ENCODE measurements at places on chromosomes 11 and 22. TPM values are rescaled to one million over a fixed set of nuclear protein-coding genes. Genes with fewer than 3 reads are reported as not detected.

Gene FDX1
- total RNA-seq, result 8.0 TPM

Gene OR8D1
- not detected for total RNA-seq

Gene TEX12
- not detected for total RNA-seq

Gene TMPRSS5
- total RNA-seq, result 0.28 TPM

Gene POU2AF1
- total RNA-seq, result 0.08 TPM

Gene FGF3
- total RNA-seq, result not detected

Gene OSBP2
- 2.8 TPM for total RNA-seq

Gene HTR3A
- 2.4 TPM for total RNA-seq

Gene MGAT3
- 4.2 TPM for total RNA-seq

Gene CDC42BPG
- 10.1 TPM for total RNA-seq

Gene RASD2
- total RNA-seq, result 0.47 TPM

Gene NCR3LG1
- total RNA-seq, result 0.93 TPM

Gene HOATZ
- not detected for total RNA-seq

Gene TUBA8
- total RNA-seq, result 1.6 TPM

Gene KRTAP5-1
- total RNA-seq, result not detected

Gene KCNJ5
- total RNA-seq, result 4.6 TPM

Gene IMMP1L
- 9.8 TPM for total RNA-seq

Gene PRG3
- not detected for total RNA-seq

Gene MS4A6E
- not detected for total RNA-seq

Gene XKR3
- not detected for total RNA-seq

Gene SRRD
- total RNA-seq, result 13.6 TPM

Gene SNX19
- 25.8 TPM for total RNA-seq

Gene HMOX1
- total RNA-seq, result 2.4 TPM

Gene RFPL1
- total RNA-seq, result not detected

Gene TBX1
- total RNA-seq, result 0.19 TPM

Gene PANX3
- not detected for total RNA-seq

Gene CCND1
- 85.7 TPM for total RNA-seq

Gene SLC1A2
- total RNA-seq, result 55.5 TPM

Gene MUC6
- 94.3 TPM for total RNA-seq

Gene F2
- 0.76 TPM for total RNA-seq

Gene UBQLN3
- total RNA-seq, result 0.22 TPM

Gene NFAM1
- total RNA-seq, result 0.20 TPM

Gene MB
- 0.46 TPM for total RNA-seq

Gene APOBEC3A
- total RNA-seq, result 0.28 TPM

Gene LRRC55
- total RNA-seq, result 0.03 TPM

Gene PAMR1
- 1.3 TPM for total RNA-seq

Gene POU2AF3
- 1.9 TPM for total RNA-seq

Gene TNNI2
- not detected for total RNA-seq

Gene COX8A
- total RNA-seq, result 135 TPM

Gene RELT
- total RNA-seq, result 0.23 TPM

Gene POU2AF2
- total RNA-seq, result 1.2 TPM

Gene MMP8
- 0.15 TPM for total RNA-seq

Gene GGT5
- total RNA-seq, result 2.3 TPM

Gene OR5AR1
- not detected for total RNA-seq

Gene MYRF
- 19.1 TPM for total RNA-seq

Gene SHISAL1
- total RNA-seq, result 0.35 TPM

Gene SMC1B
- total RNA-seq, result not detected

Gene SPCS2
- 109 TPM for total RNA-seq

Gene C1QTNF4
- not detected for total RNA-seq

Gene ABTB2
- 0.97 TPM for total RNA-seq

Gene UQCC3
- total RNA-seq, result 3.5 TPM

Gene OTUB1
- total RNA-seq, result 15.2 TPM

Gene CHRM1
- not detected for total RNA-seq

Gene RIMBP3C
- total RNA-seq, result 0.47 TPM

Gene UPK3A
- not detected for total RNA-seq

Gene NCF4
- 7.1 TPM for total RNA-seq

All from pancreas (tissue), 10 donors.